ENCODE measurements at places on chromosomes 5 and 9.

GRCh38 chr5:10567781-10568321, 4.0 kb downstream of the ANKRD33B start:
- DNase-seq, result no peak

DNA sequence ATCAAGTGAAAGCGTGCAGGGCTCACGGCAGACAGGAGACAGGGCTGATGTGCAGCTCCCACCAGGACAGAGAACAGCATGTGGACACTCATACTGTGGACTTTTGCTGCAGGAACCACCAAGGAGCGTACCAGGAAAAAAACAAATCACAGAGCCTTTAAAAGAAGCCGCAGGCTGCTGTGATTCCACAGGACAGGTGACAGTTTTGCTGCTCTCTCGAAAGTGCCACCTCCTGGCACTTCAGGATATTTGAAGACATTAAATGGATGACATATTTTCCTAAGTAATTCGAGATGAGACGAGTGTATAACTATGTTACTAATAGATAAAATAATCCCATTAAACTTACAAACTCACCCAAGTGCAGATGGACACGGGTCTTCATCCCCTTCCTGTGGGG, 29.3 kb downstream of the ZDHHC11 start:
- DNase-seq, result no peak

GRCh38 chr9:100662122-100662521, 84.2 kb downstream of the CAVIN4 start:
- no peak for DNase-seq

DNA sequence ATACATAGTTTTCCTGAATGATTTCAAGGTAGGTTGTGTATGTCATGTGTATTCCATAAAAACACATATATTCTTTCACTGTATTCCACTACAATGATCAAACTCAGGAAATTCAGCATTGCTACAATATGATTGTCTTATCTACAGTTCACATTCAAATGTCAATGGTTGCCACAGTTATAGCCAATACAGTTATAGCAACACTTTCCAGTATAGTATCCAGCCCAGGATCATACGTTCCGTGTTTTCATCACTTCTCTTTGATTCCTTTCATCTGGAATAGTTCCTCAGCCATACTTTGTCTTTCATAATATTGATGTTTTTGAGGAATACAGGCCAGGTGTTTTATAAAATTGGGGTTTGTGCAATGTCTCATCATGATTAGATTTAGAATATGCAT, 9.5 kb downstream of the OR2S2 start:
- DNase-seq, result no peak

- DNase-seq, result no peak
These were observed 612.9 kb upstream of the TLE4 start for GRCh38 chr9:78958892-78959291.

- DNase-seq, result no peak
These were observed 20.3 kb downstream of the PCSK5 start for GRCh38 chr9:75910731-75911130.

DNA sequence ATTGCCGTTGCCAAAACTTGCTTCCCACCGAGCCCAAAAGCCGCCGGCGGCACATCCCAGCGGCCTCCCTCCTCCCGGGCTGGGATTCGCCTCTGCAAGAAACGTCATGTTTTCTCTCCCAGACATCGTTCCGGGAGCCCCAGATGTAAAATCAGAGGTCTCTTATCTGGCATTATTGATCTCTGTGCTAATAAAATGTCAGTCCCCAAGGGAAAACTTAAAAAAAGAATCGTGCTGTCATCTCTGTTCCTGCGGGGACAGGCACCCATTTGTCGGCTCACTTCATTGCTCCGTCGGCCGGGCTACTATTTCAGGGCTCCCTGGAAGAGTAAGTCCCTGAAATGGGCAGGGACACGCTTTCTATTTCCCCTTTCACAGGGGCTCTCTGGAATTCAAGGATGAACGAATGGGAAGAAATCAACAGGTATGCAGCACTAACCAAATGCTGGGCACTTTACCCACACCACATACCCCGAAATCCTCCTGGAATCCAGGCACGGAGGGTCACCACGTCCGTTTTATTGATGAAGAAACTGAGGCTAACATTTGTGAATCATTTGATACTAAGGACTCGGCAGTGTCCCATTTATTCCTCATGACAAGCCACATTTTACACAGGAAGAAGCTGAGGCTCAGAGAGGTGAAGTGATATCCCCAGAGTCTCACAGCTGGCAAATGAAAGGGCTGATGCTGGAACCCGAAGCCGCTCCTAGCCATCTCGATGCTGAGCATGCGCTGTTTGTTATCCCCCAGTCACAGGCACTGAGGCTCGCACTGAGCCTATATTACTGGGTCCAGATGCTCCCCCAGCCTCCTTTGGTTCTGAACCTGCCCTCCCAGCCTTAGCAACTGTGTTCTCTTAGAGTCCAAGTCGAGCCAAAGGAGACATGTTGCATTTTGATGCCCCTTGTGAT, 35.7 kb upstream of the MSX2 start:
- DNase-seq, result no peak

GRCh38 chr5:8184455-8185063, 315.6 kb downstream of the MTRR start:
- peak; percentile 6 for DNase-seq
